ENCODE measurements at places on chromosomes 5 and 9.

DNA sequence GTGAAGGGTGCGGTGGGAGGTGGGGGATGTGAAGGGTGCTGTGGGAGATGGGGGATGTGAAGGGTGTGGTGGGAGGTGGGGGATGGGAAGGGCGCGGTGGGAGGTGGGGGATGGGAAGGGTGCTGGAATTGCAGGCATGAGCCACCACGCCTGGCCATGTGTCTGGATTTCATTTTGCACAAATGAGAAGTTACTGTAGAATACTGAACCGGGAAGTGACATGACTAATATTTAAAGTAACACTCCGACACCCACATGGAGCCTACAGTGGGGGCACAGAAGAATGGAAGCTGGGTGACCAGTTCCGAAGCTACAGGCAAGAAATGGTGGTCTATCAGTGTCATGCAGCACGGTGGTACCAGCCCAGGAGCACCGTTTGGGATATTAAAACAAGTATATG lies 69.9 kb upstream of the SPTLC1 start:
- no peak for DNase-seq

- no peak for DNase-seq
Measured at GRCh38 chr9:134341929-134342745, 15.9 kb downstream of the RXRA start.

GRCh38 chr9:715300-715699 lies 126.2 kb upstream of the DMRT1 start:
- no peak for DNase-seq

DNA sequence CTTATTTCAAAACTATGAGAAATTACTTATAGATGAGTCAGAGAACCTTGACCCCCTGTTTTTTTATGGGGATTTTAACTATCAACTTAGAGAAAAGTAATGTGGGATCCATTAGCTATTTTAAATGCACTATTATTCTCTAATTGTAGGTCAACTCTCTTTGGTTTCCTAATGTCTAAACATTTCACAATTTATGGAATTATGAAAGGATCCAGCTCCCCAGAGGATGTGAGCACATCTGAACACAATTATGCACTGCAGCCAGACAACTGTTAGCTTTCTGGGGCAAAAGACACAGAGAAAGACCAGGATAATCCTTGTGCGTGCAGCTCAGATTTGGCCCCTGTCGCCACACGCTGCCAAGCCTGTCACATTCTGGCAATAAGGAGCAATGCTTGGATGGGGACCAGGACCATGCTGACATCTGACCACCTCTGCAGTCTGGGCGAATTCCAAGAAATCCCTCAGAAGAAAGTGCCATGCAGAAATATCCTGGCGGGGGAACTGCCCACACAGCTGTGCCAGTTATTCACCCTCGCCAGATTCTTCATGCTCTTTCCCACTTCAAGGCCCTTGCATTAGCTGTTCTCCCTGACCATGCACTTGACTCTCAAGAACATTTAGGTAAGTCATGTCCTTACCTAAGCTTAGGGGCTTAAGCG lies 22.2 kb upstream of the CMBL start:
- DNase-seq: no peak

DNA sequence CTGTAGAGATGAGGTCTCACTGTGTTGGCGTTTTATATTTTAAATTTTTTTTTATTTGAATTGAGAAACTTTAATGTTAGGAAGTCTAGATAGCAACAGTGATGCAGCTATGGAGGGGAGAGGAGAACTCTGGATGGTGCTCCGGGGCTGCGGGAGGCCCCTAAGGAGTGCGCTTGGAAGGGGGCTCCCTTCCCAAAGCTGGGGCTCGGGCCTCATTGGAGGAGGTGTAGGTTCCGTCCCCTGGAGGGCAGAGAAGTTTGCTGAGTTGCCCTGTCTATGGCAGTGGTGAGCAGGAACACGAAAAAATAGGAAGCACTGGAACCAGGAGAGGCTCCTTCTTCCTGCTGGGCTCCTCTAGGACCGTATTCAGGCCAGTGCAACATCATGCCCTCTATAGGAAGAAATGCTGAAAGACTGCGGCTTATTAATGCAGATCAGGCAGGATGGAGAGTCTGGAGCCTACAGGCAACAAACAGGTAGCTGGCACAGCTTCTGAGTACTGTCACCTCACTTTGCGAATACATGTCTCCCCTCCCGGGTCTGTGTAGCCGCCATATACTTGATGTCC lies 16.1 kb downstream of the AHRR start:
- no peak for DNase-seq
